DMS79 treated with DMSO at 0.1 percent for 48 hours (cell line): ENCODE measurements at places on chromosomes 2 and 18.

- no peak for DNase-seq
Observed at GRCh38 chr2:150046810-150047209, 440.7 kb downstream of the RND3 start.

DNA sequence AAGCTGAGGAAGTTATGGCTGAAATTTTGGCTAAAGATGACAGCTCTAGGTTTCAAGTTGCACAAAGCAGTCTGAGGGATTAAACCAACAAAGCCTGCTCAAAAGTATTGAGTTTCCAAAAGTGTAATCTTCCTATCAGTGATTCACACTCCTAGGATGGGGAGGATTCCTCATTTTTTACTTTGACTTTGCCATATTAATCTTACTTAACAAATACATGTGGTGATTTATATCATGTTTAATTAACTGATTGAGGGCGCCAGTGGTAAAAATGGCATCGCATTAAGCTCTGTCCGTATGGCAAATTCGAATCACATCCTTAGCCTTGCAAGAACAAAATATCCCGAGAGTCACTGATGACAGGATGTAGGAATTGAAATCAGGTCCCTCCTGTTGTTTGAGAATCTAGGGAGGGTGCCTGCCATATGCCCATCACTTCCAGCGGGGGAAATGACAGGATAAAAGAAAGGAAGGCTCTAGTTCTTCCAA, 78.1 kb upstream of the ETAA1 start:
- DNase-seq: no peak

GRCh38 chr18:2326999-2327398, 244.3 kb downstream of the METTL4 start:
- no peak for DNase-seq

DNA sequence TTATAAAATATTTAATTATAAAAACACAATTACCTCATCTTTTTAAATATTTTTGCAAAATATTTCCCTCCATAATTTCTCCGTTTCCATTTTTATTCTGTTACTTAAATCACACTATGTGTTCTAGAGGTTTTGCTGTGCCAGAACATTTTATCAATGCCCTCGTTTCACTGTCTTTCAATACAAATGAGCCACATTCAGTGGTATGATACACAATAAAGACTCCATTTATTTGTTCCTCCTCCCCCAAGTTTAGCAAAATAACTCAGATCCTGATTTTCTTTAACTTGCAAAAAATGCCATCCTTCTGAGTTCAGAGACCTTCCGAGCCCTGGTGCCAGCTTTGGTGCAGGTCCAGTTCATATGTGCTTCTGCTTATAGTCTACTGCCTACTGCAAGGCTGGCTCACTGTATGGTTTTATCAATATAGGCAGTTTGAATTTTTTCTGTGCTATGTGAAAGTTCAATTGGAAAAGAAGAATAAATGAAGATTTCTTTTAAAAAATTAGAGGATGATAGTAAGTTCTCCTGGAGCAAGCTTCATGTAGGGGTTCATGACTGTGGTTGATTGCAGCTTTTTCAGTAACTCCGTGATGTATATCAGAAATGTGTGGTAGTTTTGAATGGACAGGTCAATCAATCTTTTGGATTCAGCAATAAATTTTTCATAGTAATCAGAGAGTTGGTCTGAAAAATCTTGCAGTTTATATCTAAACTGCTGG, 42.5 kb downstream of the APOB start:
- DNase-seq: no peak

- DNase-seq: no peak
Observed at GRCh38 chr2:241573741-241574140, 15.2 kb downstream of the BOK start.

DNA sequence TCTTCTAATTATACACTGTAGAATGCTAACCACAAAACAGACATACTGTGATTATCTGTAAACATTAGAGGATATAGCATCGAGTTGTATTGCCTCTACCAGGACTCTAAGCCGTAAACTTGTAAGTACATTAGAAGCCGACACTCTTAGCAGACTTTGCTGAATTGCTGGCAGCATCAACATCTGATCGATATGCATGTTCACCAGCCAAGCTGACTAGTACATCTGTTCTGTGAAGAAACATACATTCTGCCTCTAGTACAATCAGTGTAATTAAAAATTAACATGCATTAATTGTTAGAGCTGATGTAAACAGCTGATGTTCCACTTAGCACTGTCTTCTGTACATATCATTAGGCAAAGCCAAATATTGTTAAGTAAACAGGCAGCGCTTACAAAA, 502.2 kb downstream of the NR4A2 start:
- no peak for DNase-seq

DNA sequence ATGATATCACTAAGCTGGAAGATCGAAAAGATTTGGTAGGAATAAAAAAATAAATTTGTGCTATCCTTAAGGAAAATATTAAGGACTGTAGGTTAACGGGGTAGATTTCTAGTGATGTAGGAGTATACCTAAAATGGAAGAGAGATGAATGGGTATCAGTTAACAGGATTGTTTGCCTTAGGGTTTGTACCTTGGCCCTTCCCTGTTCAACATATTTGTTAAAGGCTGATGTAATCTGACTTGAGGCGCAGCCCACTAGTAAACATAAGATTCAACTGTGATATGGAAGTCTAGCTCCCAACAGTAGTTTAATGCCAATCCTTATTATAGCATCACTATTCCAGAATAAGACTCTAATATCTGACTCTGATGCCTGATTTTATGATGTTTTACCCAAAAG, 685.2 kb downstream of the DCC start:
- no peak for DNase-seq

DNA sequence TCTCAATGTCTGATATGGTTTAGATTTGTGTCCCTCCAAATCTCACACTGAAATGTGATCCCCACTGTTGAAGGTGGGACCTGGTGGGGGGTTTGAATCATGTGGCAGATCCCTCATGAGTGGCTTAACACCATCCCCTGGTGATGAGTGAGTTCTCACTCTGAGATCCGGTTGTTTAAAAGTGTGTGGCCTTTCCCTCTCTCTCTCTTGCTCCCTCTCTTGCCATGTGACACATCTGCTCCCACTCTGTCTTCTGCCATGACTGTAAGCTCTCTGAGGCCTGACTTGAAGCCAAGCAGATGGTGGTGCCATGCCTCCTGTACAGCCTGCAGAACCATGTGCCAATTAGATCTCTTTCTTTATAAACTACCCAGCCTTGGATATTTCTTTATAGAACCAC, 108.8 kb downstream of the RBMS1 start:
- DNase-seq: no peak

DNA sequence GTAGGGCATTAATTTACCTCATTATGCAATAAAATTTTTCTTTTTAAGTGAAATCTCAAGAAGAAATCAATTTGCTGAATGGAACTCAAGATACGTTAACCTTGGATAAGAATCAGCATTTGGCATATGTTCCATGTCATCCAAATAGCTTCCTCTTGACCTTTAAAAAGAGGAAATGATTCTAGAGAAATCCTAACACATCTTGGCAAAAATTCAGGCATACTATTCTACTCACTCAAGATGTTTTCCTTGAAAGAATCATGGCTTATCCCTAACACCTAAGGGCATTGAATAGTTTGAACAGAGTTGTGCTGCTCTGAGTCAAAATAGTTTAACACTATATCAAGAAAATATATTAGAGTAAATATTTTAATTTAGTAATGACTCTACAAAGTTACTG, 678.0 kb downstream of the EPHA4 start:
- DNase-seq: no peak

DNA sequence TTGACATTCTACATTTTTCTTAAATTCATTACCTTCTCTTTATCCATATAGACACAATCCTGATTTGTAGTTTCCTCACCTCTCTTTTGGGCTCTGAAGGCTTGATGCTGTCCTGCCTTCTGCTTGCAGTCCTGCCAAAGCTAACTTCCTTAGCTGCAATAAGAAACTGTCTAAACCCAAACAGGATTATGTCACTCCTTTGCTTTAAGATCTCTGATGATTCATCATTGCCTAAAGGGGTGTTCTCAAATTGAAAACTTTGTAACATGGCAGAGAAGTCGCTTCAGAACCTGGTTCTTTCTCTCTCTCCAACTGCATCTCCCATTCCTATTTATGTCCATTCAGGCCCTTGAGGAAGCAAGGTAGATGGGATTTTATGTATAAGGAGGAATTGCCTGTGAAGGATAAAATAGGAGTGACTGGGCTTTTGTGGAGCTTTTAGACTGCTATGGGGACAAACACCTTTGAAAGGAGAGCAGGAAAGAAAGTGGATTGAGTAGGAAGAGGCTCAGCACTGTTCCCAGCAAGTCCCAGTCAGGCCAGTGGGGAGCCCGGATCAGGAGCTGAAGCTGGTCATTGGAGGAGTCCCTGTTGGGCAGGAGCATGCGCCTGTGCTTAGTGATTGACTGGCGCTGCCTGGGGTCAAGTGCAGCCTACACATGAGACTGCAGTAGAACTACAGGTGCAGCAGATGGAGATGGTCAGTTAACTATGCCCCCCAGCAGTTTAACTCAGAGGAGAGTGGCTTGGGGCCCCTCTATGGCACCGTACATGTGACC, 390.6 kb downstream of the CTNNA2 start:
- no peak for DNase-seq

DNA sequence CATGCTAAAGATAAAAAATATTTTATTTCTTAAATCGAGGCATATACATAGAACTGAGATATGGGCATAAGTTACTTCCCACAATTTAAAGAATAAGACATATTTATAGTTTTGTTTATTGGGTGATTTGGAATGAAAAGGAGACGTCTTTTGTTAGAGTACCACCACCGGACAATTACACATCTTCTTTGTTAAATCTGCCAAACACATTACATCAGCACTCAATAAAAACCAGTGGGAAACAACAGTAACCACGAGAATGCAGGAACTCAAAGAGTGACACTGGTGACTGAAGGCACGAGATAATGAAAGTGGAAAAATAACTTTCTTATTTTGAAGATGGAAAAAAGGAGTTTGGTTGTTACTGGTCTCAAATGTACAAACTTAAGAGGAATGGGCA, 92.6 kb upstream of the TFCP2L1 start:
- no peak for DNase-seq

DNA sequence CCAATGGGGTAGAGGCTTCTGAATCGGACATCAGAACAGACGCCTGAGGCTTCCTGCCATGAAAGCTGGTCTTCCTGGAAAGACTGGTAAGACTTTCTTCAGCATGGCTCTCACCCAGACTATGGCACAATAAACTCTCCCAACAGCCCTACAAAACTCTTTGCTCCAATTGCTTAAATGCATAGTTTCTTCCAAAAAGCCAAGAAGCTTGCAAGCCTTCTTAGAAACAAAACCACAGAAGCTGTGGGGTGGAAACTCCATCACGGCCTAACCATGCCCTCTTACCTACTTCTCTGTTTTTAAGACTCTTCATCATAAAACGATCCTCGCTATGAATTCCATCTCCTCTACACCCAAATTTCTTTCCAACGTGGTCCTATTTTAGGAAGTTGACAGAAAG, 48.2 kb downstream of the PAX8 start:
- DNase-seq: no peak

GRCh38 chr2:7502336-7502735, 585.1 kb downstream of the RNF144A start:
- DNase-seq: no peak

- no peak for DNase-seq
Observed at GRCh38 chr2:164797627-164798026, 44.0 kb downstream of the COBLL1 start.

DNA sequence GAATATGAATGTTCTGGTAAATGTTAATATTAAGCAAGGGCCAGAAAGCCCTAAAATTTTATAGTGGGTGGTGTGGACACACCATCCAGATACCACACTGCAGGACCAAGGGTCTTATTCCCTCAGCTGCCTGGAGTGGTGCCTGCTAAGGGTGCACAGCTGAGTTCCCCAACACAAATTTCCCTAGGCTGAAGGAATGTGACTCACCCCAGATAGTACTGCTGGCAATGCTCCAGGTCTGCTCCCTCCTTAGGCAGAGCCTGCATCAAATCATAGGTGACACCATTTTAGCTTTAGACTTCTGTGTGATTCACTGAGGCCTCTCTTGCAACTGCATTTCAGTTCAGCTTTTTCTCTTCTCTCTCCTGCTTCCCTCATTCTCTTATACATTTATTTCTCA, 321.1 kb downstream of the SATB2 start:
- no peak for DNase-seq

- no peak for DNase-seq
Observed at GRCh38 chr2:156129227-156129626, 203.3 kb downstream of the NR4A2 start.

- no peak for DNase-seq
Observed at GRCh38 chr18:24398540-24398939, 916 bp upstream of the OSBPL1A start.

- no peak for DNase-seq
Observed at GRCh38 chr18:57806978-57807285, 3.8 kb upstream of the ATP8B1 start.

DNA sequence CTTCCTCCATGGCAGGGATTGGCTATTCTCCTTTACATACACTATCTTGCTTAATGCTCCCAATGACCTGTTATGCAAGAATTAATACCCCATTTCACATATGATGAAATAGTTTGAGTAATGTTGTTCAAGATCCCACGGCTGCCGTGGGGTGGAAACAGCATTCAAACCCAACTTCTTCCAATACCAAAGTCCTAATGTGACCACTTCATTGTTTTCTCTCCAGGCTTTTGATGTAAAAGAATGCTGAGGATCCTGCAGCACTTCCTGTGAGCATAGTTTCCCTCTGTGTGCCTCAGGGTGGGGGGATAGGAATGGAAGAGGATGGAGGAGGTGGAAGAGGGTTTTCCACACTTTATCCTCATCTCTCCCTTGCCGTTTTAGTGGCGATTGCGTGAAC, 199.4 kb downstream of the IRS1 start:
- no peak for DNase-seq

- DNase-seq: peak; percentile 85
Observed at GRCh38 chr2:74440378-74441169, 1.2 kb downstream of the RTKN start.

- DNase-seq: no peak
Observed at GRCh38 chr18:79982736-79983135, 5.6 kb downstream of the TXNL4A start.

GRCh38 chr18:61245276-61245675, 88.0 kb upstream of the CDH20 start:
- no peak for DNase-seq

GRCh38 chr2:145350011-145350410, 830.1 kb upstream of the ZEB2 start:
- DNase-seq: no peak

DNA sequence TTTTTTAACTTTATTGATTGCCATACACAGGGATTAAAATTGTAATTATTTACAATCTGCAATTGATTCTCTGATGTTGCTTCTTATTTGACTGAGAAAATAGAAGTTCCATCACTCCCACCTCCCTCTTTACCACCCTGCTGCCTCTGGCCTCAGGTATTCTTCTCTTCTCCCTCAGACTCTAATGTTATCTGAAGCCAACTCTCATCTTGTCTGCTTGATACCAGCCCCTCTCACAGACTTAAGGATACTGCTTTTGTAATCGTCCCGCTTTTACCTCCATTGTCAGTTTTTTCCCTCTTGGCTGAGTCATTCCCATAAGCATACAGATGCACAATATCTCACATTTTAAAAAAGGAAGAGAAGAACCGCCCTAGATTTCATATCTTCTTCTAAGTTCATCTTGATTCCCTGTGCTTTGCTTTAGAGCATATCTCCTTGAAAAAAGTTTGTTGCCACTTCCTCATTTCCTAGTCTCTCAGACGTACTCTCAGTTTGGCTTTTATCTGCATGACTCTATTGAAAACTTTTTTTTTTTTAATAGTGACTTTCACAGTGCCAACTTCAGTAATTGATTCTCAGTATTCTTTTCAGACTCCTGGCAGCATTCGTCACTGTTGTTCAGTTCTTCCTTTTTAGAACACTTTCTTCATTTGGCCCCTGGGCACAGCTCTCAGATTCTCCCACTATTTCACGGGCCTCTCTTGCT, 31.1 kb downstream of the SPAG16 start:
- no peak for DNase-seq
